ENCODE measurements at places on chromosomes 2 and 18.
A peak's percentile ranks its signal among the peaks of the same experiment; 100 is the strongest.

DNA sequence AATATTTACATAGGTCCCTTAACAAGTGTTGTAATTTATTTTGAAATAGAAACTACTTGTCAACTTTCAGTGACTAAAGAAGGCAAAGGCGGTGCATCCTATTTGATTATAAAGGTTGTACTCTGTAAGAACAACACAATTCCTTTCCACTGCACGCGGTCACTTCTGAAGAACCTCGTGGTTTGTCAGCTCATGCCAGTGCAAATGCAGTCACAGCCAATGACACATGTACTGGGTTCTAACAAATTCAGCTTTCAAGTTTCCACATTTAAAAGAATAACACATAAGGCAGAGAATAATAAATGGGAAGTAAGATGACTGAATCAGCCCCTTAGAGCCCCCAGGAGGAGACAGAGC is 39.7 kb downstream of the CYB5A start:
- no peak for DNase-seq

- DNase-seq = no peak
Measured at GRCh38 chr2:8289111-8289510, 392.7 kb upstream of the ID2 start.

DNA sequence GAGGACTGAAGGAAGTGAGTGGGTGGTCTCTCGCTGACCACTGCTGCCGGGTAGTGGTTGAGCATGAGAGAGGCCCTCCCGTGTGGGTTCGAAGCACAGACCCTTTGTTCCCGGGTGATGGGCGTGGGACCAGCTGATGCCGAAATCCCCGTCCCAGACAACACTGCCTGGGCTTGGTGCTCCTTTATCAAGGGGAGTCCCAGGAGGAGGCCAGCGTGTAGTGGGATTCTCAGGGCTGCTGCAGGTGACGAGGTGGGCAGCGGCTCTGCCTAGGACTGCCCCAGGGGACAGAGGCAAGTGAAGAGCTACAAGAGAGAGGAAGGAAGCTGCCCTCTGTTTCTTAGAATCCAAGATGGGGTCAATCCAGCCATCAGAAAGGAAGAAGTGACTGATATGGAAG is 251.3 kb upstream of the PXDN start:
- no peak for DNase-seq

DNA sequence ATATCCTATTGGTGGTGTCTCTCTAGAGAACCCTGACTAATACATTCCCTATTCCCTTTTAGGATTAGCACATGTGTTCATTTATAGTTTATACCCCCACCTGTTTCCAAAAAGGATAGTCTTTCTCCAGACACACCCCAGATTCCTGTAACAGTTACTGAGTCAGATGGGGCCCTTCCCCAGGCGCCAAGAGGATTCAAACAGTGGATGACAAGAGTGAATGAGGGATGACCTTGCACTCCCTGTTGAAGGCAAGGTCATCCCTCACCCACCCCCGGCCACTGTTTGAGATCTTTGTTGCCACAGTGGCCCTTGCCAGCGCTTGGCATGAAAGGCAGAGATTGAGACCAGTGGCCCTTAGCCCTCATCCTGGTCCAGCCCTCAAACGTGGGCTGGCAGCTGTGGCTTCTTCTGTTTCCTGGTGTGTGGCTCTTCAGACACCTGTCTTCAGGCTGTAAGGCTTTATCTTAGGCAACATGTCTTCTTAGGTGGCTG is 15.3 kb upstream of the REEP1 start:
- no peak for DNase-seq

- DNase-seq = no peak
Measured at GRCh38 chr2:37683921-37684780, 12.7 kb upstream of the CDC42EP3 start.

- DNase-seq = no peak
Measured at GRCh38 chr18:8889489-8889888, 184.1 kb downstream of the MTCL1 start.

DNA sequence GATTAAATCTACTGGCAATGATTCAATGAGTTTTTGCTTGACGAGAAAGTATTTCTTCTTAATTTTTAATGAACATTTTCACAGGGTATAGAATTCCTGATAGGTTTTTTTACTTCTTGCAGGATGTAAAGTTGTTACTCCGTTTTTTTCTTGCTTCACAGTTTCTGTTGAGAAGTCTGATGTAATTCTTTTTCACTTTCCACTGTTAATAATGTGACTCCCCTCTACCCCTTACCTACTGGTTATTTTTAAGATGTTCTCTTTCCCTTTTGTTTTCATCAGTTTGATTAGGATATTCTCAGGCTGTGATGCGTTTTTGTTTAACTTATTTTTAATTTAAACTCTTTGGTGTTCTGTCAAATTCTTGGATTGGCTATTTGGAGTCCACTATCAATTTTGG is 933.9 kb upstream of the PIK3C3 start:
- DNase-seq = no peak

DNA sequence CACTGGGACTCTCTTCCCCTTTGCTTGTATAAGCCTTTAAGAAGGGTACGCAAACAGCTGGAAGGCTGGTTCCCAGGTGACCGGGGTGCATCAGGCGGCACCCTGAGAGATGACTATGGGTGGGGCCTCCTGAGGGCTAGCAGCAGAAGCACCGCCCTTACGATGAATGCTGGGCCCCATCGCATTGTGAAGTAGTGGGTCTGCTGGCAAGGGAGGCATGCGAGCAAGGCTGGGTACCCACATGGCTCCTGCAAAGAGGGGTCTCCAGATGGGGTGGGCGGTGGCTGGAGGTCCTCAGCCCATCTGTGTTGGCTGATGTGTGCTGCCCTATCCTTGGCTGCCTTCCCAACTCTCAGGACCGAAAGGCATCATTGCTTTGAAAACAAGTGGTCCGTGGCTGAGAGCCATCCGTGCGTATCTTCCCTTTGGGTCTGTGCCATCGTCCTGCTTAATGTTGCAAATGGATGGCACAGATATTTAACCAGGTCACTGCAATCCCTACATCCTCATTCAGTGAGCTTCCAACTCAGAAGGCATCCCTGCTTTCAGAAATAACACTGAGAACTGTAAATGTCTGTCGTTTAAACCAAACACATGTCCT is 83.5 kb upstream of the GPC1 start:
- DNase-seq = no peak

- DNase-seq = no peak
Measured at GRCh38 chr2:239537633-239538356, 137.0 kb upstream of the HDAC4 start.

DNA sequence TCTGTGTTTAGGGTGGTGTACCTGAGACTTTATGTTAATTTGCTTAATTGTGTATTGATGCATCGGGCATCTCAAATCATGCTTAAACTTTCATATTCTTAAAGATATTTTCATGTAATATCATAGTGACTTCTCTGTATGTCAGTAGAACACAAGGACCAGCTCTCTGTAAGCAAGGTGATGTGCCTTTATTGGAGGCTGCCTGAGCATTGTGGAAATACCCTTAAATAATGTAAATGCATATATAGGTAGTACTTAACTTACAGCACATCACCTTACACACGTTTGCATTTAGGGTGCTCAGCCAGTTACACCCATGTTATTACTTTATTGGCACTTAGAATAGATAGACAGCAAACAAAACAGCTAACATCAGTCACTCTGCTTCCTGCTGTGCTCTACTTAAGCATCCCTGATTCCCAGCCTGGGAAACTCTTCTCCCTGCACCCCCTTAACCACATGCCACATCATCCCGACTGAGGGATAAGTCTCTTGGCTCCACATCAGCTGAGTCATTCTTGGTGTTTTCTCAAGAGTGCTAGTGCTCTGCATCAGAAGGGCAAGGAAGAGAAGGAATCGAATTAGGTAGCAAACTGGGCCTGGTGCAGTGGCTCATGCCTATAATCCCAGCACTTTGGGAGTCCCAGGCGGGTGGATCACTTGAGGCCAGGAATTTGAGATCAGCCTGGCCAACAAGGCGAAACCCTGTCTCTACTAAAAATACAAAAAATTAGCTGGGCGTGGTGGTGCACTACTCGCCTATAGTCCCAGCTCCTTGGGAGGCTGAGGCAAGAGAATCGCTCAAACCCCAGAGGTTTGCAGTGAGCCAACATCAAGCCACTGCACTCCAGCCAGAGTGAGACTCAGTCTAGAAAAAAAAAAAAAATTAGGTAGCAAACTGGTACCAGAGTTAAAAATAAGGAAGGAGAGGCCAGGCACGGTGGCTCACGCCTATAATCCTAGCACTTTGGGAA is 108.7 kb downstream of the MAP3K20 start:
- DNase-seq = peak; percentile 90

GRCh38 chr2:135607561-135607960 is 76.3 kb downstream of the R3HDM1 start:
- DNase-seq = no peak

DNA sequence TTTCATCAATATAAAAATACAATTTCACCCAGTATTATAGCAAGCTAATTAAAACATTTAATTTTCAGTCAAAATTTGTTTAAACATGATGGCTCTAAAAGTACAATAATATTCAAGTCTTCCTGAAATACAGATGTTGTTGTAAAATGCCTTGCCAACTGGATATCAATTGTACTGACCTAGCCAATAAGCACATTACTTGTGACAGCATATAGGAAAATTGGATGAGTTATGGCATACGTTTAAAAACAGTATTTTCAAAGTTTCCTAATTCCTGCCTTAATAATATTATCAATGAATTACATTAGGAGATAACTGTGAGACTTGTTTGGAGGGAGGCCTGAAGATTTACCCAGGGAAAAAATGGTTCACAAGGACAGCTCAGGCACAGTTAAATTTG is 336.9 kb upstream of the CDH20 start:
- DNase-seq = no peak
